ENCODE measurements at places on chromosomes 13 and 19. TPM values are rescaled to one million over a fixed set of nuclear protein-coding genes. Genes with fewer than 3 reads are reported as not detected.

PSG11 gene
- not detected for total RNA-seq

DBP gene
- 1.5 TPM for total RNA-seq

SIGLEC5 gene
- total RNA-seq, result not detected

CD37 gene
- total RNA-seq, result not detected

ZNF600 gene
- 7.9 TPM for total RNA-seq

GIPC1 gene
- total RNA-seq, result 102 TPM

DNA sequence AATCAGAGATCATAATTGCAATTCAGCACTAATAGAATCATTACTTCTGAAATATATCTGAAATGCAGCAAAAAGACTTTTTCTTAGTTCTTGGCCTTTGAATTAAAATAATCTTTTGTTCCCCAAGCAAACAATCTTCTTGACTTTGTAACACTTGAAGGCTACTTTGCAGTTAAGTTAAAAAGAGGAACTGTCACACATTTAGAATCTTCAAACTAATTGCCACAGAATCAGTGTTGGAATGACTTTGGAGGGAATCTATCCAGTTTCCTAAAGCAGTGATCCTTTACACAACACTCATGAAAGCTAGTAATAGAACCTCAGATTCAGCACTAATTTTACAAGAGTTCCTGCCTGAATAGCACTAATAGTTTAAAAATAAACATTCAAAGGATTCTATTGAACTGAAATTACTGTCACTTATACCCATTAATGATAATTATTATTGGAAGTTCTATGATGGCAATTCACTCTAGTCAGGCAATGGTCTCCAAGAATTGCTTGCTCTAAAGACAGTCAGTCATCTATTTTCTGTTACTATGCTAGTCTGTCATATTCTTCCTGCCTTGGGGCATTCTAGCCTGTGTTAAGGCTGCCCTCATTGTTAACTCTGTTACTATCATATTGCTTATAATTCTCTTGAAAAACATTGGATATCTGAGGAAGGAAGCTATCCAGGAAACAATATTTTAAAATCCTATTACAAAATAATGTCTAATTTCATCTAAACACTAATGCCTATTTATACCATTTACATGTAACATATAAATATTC, 362.4 kb downstream of the DIAPH3 start:
- DNase-seq, result no peak

DNA sequence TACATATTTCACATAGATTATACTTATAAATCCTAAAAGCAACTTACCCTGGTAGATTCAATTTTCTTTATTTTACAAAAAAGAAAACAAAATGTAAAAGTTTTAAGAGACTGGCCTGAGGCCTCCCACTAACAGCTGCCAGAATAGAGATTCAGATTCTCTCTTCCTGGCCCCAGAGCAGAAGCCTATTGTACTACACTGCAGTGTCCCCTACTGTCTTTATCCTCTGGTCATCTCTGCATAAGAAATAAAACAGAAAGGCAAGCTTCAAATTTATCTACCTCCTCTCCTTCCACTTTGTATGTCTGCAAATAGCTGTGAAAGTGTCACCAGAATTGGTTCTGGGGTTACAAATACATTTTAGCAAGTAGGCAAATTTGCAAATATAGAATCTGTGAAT, 1004.1 kb upstream of the PCDH9 start:
- peak; percentile 3 for DNase-seq

GRCh38 chr13:23637829-23638228, 67.6 kb downstream of the TNFRSF19 start:
- no peak for DNase-seq

GRCh38 chr13:102227741-102228140, 174.1 kb downstream of the FGF14 start:
- no peak for DNase-seq

DNA sequence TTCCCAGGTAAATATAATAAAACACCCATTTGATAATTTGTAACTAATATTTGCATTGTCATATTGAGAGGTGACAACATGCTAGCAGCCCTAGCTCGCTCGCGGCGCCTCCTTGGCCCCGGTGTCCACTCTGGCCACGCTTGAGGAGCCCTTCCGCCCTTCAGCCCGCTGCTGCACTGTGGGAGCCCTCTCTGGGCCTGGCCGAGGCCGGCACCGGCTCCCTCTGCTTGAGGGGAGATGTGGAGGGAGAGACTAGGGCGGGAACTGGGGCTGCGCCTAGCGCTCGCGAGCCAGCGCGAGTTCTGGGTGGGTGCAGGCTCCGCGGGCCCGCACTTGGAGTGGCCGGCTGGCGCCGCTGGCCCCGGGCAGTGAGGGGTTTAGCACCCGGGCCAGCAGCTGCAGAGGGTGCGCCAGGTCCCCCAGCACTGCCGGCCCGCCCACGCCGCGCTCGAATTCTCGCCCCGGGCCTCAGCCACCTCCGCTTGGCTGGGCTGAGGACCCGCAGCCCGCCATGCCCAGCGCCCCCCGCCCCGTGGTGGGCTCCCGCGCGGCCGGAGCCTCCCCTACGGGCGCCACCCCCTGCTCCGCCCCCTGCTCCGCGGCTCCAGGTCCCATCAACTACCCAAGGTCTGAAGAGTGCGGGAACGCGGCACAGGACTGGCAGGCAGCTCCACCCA, 594.4 kb downstream of the SLITRK6 start:
- DNase-seq, result no peak

DNA sequence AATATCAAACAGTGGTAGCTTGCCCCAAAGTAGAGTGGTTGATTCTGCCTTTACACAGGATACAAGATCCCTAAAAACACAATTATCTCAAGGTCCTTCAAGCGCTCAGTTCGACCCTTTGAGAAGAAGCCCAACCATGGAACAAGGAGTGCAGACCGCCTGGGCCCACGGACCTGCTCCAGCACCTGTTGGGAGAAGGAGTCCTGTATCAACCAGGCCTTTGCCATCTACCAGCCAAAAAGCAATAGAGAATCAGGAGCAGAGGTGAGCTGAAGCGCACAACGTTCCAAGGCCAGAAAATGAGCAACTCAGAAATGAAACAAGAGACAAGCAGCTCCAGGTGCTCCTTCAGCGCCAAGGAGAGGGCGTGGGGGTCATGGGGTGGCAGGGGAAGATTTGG, 6.3 kb upstream of the LILRB3 start:
- DNase-seq, result no peak

- DNase-seq, result no peak
These were observed 30.7 kb downstream of the PDE4A start for GRCh38 chr19:10450853-10451609.

DNA sequence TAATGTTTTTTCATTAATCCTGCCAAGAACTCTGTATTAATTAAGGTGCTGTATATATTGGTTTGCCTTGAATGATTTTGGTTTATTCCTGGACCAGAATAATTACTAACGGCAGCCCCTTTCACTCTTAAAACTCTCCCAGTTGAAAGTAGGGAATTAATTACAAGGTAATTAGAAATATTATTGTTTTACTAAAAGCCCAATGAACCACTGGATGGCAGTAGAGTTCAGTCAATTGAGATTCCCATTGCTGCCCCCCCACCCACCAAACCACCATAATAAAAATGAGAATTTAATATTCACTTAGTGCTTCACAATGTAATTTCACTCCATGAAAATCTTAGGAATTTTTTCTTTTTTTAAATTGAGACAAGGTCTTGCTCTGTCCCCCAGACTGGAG, 13.7 kb downstream of the WBP4 start:
- DNase-seq, result peak; percentile 51

DNA sequence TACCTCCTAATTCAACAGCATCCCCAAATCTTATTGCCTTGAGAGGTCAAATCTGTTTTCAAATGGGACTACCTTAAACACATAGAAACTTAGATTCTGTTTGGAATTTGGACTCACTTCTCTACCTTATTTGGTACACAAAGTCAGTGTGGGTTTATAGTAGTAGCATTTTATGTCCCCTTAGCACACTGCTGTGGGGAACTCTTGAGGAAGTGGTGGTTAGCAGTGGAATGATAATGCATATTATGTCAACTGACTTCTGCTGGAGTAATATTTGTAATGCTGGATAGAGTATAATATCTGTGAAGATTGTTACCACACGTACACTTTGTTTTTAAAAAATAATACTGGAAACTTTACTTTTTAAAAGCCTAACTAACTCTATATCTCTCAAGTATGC, 386.3 kb downstream of the NDFIP2 start:
- no peak for DNase-seq

GRCh38 chr13:113403255-113404104, 39.5 kb upstream of the GRTP1 start:
- no peak for DNase-seq

DNA sequence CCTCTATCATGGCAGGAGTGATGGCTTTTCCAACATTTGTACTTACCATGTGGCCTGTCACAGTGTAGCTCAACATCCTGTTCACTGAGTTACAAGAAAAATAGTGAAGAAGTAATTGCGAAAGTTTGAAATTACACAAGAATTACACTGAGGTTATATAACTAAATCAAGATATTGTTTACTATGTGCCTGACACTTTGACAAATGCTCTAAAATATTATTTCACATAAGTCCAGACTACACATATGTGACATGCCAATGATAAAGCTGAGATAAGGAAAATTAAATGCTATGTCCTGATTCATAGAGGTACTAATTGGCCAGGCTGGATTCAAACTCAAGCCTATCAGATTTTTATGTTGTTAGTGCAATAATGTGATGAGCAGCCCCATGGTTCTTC, 451.7 kb downstream of the PCDH9 start:
- no peak for DNase-seq

GRCh38 chr13:105341256-105341655, 1194.2 kb downstream of the EFNB2 start:
- DNase-seq, result no peak

DNA sequence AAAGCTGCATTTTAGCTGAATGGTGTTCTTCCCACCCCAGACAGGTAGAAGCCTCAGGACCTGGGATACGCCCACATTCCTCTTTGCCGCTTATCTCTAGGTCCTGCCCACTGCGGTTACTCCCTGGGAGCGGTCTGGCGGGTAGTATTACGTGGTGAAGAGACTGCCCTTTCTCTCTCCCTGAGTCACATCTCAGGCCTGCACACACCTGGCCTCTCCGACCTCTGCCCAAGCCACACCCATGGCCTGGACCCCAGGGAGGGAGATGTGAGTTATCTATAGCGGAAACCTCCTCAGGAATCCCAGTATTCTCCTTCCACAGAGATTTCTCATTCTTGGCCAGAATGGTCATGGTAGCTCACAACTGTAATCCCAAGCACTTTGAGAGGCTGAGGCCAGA, 17.3 kb downstream of the RHPN2 start:
- DNase-seq, result no peak

DNA sequence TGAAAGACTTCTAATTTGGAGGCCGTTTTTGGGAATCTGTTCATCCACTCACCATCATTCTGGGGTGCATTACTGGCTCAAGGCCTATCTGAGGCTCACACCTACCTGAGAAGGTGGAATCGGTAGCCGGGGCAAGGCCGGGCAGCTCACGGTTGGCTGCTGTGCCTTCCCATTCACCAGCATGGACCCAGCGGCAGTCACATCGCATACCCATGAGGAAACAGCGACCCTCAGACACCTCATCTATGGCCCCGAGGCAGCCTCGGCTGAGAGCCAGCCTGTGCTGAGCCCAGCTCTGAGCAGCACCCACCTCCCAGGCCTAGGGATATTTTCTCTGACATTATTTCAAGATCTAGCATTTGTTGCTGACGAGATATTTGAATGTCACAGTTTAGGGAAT, 130.5 kb downstream of the ATP11A start:
- DNase-seq, result no peak

Data from endothelial cell of umbilical vein (primary cell).